ENCODE measurements at places on chromosomes 2 and 18.
A peak's percentile ranks its signal among the peaks of the same experiment; 100 is the strongest.

GRCh38 chr18:26780520-26781325 is 84.8 kb downstream of the AQP4 start:
- no peak for DNase-seq

GRCh38 chr2:56309626-56310170 is 125.9 kb downstream of the CCDC85A start:
- DNase-seq, result no peak

GRCh38 chr2:209946539-209946938 is 55.9 kb upstream of the RPE start:
- no peak for DNase-seq

DNA sequence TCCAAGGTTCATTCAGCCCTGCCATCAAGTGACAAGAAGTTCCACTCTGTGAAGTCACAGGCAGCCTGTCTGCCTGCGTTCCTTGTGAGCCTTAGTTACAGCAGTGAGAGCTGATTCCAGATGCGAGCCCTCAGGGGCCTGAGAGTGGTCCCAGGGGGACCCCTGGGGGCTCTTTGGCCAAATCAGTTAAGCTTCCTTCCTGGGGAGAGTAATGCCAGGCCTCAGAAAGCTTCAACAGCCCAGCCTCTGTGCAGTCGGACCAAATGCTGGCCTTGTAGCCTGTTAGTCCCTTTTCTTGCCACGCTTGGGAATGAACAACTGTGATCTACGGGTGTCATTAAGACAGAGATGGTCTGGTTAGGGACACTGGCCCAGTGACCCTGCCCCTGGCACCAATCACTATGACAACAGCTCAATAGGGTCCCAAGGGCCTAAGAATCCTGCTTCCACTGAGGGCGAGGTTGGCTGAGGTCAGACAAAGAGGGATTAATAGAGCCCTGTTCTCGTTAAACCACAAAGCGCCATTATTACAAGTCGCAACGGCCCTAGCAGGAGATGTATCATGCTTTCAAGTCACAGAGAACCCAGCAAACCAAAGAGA is 50.9 kb downstream of the HS1BP3 start:
- peak; percentile 63 for DNase-seq

GRCh38 chr2:174632841-174633622 is 35.4 kb upstream of the WIPF1 start:
- DNase-seq, result no peak

Data from neural crest cell (in vitro differentiated cells).